NCI-H2171 treated with DMSO at 0.1 percent for 48 hours (cell line): ENCODE measurements at places on chromosomes 2 and 18.

DNA sequence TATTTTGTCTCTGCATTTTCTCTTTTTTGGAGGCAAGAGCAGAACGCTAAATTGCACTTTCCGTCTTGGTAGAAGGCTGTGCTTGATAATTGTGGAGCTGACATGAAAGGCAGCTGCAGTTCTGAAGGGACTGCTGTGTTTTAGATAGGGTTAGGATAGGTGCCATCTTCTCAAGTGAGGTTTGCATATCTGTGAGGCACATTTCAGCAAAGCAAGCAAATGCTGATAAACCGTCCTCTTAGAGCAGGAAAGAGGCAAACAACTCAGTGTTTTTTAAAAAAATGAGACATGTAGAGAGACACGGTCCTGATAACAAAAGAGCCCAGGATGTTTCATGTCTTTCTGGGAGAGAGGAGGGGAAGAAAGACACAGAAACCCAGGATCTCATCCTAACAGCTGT lies 217.7 kb downstream of the SOCS6 start:
- DNase-seq, result no peak

GRCh38 chr18:79453816-79454735 lies 58.3 kb downstream of the NFATC1 start:
- DNase-seq, result no peak

GRCh38 chr2:19022334-19022733 lies 336.1 kb downstream of the OSR1 start:
- DNase-seq, result no peak

DNA sequence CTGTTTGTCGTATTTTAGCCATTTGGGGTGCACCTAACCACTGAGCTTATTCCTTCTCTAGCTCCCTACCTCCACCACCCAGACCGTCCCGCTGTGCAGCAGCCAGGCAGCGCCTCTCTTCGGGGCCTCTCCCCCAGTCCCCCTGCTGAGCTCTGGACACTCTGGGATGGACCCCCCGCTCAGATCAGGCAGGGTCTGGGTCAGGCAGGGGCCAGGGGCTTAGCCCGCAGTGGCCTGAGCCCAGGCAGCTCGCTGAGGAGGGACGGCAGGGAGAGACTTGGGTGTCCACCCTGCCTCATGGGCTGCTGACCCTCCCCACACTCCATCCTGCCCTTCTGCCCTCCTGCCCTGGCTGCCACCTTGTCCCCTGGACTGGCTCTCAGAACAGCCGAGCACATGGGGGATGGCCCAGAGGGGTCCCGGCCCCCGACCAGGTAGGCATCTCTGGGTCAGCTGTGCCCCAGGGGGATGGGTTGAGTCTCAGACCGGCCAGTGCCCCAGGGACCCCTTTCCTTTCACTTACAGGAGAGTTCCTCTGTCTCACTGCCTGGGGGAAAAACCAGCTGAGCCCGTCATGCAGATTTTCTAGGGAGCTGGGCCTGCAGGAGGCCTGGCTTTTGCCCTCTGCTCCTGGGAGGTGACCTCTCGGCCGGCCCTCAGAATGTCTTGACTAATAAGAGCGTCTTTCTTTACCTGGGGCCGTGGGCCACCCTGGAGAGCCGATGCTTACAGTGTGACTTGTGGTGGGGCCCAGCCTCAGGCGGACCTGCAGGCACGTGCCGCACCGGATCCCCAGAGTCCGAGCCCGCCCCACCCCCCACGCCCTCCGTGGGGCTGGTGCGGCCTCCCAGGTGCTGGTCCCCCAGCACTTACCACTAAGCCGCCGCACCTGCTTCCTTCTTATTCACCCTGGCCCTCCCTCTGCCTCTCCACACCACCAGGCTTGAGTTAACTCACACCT lies 22.8 kb upstream of the PXDN start:
- DNase-seq, result no peak

DNA sequence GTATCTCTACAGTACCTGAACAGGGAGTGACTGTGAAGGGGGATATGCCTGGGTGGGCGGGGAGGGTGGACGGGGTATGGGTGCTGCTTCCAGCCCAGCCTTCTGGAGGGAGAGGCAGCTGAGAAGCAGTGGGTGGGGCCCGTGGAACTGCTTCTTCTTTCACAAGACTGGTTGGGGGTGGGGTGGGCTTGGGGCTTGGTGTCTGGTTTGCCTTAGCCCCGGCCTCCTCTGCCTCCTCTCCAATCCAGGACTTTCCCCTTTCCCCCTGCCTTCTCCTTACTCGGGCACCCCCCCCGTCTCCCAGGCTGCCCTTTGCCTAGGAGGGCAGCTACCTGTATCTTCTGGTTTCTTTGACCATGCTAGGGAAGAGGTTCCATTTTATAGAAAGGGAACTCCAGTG lies 233.4 kb downstream of the DYSF start:
- no peak for DNase-seq

- DNase-seq, result no peak
Observed at GRCh38 chr2:23596316-23596885, 211.4 kb downstream of the KLHL29 start.

- peak; percentile 71 for DNase-seq
Observed at GRCh38 chr2:38376346-38377049, 575 bp downstream of the ATL2 start.

DNA sequence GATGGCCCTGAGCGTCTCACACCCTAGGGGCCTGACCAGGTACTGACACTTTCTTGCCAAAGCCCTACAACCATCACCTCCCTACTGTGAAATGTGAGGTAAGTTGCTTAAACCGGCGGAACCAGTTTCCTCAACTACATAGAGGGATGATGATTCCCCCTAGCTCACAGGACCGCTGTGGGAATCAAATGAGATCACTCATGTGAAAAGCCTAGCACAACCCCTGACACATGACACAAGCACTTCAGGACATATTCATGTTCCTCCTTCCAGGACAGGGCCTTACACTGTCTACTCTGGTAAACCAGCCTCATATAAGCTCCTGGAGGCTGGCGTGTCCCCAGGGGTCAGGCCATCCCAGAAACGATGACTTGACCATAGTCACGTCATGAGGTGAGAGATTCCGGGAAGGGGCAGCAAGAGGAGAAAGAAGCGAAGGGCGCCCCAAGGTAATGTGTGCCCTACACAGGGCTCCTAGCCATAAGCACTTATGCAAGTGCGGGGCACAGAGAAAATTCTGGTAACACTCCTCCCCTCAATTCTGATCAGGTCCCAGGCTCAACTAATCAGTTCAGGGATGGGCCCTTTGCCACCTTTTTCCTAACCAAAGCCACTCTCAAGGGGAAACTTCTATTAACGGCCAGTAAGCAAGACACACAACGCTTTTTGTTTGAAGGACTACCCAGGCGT lies 49.5 kb downstream of the C2orf42 start:
- DNase-seq, result no peak
